Kidney tubule cell (primary cell): ENCODE measurements at places on chromosomes 1 and 21.
A peak's percentile ranks its signal among the peaks of the same experiment; 100 is the strongest.

DNA sequence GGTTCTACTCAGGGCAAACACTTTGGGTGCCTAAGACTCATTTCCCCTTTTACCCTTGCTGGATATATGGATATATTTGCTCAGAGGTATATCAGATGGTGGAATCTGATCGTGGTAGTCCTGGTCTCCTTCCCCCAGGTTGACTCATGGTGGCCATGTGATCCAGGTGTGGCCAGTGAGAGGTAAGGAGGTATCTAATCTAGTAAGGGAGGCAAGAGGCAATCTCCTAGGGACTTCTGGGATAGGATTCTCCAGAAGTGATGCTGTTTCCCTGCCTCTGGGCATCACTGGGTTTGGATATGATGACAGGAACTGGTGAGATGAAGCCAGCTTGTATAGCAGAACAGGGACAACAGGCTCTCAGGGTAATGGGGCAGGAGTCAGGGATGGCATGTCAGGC, 8.5 kb upstream of the DENND2D start:
- peak; percentile 23 for DNase-seq

GRCh38 chr1:175734642-175735041, 8.8 kb downstream of the TNR start:
- DNase-seq: no peak

DNA sequence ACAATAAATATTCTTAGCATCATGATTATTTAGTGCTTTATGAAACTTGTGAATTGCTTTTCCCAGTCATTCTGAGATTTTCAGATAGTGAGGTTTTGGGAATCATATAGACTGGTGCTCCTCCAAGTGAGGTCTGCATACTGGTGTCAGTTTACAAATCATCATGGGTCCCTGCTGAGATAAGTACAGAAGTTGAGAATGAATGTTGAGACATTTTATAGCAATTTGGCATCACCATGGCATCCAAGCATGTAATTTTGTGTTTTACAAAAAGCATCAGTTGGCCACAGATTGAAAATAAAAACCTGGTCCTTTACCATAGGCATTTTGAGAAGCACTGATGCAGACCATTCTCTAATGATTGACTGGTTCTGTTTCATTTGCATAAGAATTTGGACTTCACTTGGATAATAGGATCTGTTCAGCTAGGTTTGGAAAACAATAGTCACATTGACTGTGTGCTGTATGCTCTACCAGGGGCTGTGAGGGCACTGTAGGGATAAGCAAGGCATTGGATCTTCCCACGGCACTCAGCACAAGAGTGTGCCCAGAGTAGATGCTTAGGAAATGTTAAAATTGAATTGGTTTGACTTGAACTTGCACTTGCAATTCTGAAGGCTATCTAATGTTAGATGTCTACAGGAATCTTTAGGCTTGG, 79.0 kb upstream of the JUN start:
- peak; percentile 44 for DNase-seq

GRCh38 chr1:145751491-145752037, 32.3 kb downstream of the CD160 start:
- DNase-seq: peak; percentile 51

- DNase-seq: no peak
Observed at GRCh38 chr1:33170351-33171274, 11.2 kb downstream of the TRIM62 start.
